ENCODE measurements at places on chromosomes 7 and 10. TPM values are rescaled to one million over a fixed set of nuclear protein-coding genes. Genes with fewer than 3 reads are reported as not detected.
A peak's percentile ranks its signal among the peaks of the same experiment; 100 is the strongest.

DNA sequence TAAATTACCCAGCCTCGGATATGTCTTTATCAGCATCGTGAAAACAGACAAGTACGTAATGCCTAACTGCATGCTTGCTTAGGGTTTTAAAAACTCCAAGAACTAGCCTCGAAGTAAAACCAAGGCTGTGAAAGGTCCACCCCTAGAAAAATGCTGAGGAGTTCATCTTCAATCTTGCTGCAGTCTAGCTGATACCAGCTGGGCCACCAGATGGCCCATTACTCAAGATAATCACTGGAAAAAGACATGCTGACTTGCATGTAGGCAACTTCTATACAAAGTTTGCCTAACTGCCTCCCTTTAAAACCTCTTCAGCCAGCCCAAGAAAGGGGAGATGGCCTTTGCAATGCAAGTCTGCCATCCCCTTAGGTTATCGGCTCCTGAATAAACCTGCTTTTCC lies 614.1 kb downstream of the GALNT17 start:
- no peak for DNase-seq

DNA sequence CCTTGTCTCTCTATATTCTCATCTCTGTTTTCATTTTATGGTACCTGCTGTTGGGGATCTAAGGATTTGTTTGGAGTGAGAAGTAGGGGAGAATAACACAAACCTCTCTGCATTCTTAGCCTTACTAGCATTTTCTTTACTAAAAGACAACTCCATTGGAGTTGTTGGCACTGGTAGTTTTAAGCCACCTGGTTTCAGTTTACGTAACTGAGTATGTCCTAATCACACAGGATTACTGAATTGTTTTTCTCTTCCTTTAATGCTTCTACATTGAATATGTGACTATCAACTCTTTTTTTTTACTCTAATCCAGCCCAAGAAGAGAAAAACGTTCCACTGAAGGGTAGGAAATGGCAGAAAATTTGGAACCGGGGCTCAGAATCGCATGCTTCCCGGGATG lies 30.0 kb upstream of the TRIL start:
- no peak for DNase-seq

DNA sequence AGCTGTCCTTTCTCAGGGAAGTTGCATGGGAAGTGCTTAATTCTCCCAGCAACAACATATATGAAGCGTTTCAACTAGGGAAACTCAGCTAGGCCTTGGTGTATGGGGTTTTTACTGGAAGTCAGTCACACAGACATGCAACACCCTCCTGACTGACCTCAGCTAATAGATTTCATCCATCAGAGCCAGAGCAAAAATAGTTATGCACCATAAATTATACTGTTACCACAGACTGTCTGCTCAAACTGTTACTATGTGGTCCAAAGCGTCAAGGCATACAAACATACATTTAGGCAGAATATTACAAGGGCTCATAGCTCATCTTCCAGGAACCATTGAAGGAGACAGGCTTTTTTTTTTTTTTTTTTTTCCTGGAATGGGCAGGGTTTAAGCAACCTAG lies 417.9 kb downstream of the ANKRD7 start:
- no peak for DNase-seq

- no peak for DNase-seq
Observed at GRCh38 chr10:6504296-6504695, 75.8 kb downstream of the PRKCQ start.

GRCh38 chr10:27861781-27862180 lies 116.2 kb upstream of the MKX start:
- DNase-seq, result no peak

GRCh38 chr10:102949916-102950315 lies 31.8 kb downstream of the CNNM2 start:
- no peak for DNase-seq

- no peak for DNase-seq
Observed at GRCh38 chr7:36204929-36205635, 52.0 kb downstream of the EEPD1 start.

DNA sequence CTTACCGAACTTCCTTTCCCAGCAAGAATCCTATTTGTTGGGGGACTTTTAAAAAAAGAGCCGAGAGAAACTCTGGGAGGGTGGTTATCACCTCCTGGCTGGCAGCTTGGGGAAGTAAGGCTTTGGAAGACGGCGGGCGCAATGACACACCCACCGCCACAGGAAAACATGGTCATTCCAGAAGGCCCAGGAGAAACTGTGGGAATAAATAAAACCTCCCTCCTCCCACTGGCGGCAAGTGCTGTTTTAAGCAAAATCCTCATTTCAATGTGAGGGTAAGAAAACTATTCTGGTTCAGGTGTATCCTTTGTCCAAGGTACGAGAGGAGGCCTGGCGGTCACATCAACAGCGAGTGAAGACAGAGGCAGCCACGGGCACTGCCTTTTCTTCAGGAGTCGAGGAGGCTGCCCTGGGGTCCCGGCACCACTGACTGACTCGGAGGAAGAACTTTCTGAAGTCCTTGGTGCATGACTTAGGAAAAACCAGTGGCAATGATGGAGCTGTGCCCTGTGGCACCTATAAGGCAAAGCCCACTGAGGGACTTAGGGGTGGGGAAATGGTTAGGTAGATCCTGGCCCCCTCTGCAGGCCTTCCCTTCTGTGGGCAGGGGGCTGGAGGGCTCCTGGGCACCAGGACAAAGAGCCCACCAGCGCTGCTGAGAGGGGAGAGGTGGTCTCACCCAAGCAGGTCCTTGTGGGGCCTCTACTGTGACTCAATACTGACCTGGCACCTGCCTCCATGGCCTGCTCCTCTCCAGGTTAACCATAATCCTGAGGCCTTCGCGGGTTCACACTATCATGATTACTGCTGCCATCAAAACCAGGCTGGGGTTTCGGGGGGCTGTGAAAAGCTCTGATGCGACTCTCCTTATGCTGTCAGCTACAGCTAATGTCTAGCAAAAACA lies 21.4 kb downstream of the DNAJB12 start:
- DNase-seq, result no peak

DNA sequence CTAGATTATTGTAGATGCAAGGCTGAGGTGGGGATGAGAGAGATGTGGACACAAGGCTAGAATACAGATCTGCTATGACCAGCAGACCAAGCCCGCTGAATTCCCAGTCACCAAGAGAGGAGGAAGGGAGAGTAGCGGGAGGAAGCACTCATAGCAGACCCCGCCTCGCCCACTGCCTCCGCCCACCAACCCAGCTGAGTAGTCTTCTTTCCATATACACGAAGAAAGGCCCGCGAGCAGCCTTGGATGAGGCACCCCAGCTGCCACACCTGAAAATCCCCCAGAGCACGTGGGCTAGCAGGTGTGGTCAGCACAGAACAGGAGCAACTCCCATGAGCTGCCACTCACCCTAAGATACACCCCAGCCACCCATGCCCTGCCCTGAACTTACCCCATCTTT lies 7.9 kb upstream of the H2BK1 start:
- DNase-seq, result no peak

- peak; percentile 67 for DNase-seq
Observed at GRCh38 chr7:75638594-75639070, 100.1 kb downstream of the HIP1 start.

DNA sequence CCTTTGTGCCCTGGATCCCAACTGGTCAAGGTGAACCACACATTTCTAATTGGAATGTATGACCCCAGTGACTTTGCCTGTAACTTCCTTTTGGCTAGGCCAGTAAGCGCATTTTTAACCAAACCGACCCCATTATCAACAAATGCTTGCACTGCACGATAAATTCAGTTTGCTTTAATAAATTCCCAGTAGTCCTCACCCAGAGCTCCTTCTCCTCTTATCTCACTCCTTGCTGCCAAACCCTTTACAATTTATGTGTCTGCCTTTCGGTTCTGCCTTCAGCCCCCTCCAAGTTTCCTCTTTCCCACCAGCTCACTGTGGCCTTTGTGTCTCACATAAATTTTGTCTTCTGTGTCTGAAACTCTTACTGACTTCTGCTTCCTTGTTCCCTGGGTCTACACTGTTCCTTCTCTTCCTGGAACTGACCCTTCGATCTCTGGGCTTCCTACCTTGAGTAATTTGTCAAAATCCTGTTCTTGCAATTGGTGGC lies 59.0 kb downstream of the TBXAS1 start:
- DNase-seq, result no peak

- DNase-seq, result no peak
Observed at GRCh38 chr7:154373956-154374355, 321.8 kb downstream of the DPP6 start.

- no peak for DNase-seq
Observed at GRCh38 chr10:91579329-91579985, 53.4 kb downstream of the PPP1R3C start.

- peak; percentile 61 for DNase-seq
Observed at GRCh38 chr10:128150045-128150493, 23.8 kb upstream of the MKI67 start.

- no peak for DNase-seq
Observed at GRCh38 chr7:29224726-29225125, 30.2 kb downstream of the CHN2 start.

- DNase-seq, result no peak
Observed at GRCh38 chr7:151435971-151436370, 4.0 kb downstream of the CRYGN start.

GRCh38 chr10:51915031-51915542 lies 215.7 kb upstream of the CSTF2T start:
- no peak for DNase-seq

- no peak for DNase-seq
Observed at GRCh38 chr10:34433241-34434076, 381.6 kb downstream of the PARD3 start.

GRCh38 chr7:68562323-68562899 lies 1035.9 kb upstream of the AUTS2 start:
- no peak for DNase-seq

DNA sequence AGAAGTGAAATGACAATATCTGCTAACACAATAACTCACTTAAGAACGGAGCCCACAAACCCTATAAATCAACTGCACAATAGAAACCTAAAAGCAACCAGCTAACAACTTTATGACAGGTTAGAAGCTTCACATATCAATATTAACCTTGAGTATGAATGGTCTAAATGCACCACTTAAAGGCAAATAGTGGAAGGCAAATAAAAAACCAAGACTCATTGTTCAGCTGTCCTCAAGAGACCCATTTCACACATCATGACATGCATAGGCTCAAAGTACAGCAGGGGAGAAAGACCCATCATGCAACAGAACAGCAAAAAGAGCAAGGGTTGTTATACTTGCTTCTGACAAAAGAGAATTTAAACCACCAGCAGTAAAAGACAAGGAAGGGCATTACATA lies 46.8 kb downstream of the CDC14C start:
- no peak for DNase-seq

- no peak for DNase-seq
Observed at GRCh38 chr10:74624501-74624900, 201.9 kb upstream of the KAT6B start.

GRCh38 chr10:29987471-29987870 lies 71.9 kb downstream of the JCAD start:
- no peak for DNase-seq

- DNase-seq, result no peak
Observed at GRCh38 chr7:138753150-138753518, 44.7 kb upstream of the TMEM213 start.

- DNase-seq, result no peak
Observed at GRCh38 chr7:32256811-32257210, 186.6 kb upstream of the PDE1C start.

GRCh38 chr10:130049987-130050386 lies 60.6 kb downstream of the C10orf143 start:
- no peak for DNase-seq

DNA sequence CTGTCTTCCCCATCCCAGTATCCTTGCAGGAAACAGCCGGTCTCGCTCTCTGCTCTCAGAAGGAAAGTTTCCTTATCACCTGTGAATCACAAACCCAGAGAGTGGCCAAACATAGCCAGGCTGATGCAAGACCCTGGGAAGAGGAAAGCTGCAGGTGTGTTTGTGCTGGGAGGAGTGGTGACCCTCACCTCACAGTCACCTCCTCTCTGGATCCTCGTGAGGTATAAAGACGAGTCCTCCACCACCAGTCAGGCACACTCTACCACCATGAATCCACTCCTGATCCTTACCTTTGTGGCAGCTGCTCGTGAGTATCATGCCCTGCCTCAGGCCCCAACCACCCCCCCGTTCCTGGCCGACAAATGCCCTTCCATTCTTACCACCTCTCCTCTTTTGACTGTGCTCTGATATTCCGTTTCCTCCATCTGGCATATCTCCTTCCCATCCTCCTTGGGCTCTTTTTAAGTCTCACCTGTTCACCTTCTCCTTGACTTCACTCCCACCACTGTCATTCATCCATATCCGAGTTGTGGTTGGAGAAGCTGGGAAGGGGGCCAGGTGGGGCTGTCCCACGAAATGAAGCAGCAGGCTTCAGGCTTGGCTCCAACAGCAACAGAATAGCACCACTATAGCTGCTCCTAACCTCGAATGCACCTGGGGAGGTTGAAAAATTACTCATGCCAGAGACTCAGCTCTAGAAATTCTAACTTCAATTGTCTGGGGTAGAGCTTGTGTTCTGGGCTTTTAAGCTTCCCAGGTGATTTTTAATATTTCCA lies at the start of gene PRSS1:
PRSS1 (plus strand) TSS at position 255 of the 776 bp plus-strand sequence; CDS start at position 268, 13 bp downstream.
- DNase-seq, result no peak

DNA sequence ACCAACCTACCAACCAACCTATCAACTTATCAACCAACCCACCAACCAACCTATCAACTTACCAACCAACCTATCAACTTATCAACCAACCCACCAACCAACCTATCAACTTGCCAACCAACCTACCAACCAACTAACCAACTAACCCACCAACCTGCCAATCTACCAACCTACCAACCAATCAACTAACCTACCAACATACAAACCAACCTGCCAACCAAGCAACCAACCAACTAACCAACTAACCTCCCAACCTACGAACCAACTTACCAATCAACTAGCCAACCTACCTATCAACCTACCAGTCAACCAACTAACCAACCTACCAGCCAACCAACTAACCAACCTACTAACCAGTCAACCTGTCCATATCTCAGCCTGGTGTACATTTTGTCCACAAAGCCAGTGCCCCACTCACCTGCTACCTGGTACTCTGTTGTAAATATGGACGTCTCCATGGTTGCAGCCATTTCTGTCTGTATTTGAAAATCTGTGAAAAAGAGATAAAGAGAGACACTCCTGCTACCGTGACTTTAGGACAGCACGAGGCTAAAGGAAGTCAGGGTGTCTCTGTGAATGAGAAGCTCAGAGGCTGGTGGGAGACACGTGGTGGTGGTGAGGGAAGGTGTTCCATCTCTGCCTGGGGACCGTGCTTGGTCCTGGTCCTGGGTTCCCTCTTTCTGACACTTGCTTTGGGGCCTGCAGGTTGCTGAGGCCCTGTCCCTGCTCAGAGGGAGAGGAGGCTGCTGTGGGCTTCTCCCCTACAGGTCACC lies 41.9 kb upstream of the IL15RA start:
- DNase-seq, result no peak

ACHE gene
- total RNA-seq, result 2.1 TPM

PAPSS2 gene
- total RNA-seq, result 12.8 TPM

MBL2 gene
- not detected for total RNA-seq

MMP21 gene
- total RNA-seq, result not detected

COL26A1 gene
- not detected for total RNA-seq

TEX36 gene
- not detected for total RNA-seq

TWIST1 gene
- total RNA-seq, result 0.69 TPM

CDK14 gene
- 21.3 TPM for total RNA-seq

SPDYE6 gene
- total RNA-seq, result not detected

OGDHL gene
- total RNA-seq, result 2.0 TPM
